ENCODE measurements at places on chromosomes 2 and 18.

GRCh38 chr2:61926531-61927477 is 21.3 kb downstream of the COMMD1 start:
- DNase-seq, result no peak

DNA sequence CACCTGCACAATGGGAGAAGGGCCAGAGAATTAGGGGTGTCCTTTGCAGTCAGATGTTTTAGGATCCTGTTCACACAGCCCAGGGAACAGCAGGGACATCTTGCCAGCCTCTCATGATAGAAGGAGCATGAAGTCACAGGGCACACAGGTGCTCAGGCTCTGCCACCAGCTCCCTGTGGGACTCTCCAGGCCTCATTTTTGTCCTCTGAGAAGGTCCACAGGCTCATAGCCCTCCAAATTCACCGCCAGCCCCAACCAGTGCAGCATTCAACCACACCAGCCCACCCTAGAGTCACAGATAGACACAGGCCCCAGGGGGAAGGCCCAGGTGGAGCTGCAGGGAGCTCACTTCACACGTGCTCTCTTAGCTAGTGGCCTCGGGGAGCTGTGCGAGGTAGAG is 391.7 kb downstream of the TNS1 start:
- DNase-seq, result no peak

DNA sequence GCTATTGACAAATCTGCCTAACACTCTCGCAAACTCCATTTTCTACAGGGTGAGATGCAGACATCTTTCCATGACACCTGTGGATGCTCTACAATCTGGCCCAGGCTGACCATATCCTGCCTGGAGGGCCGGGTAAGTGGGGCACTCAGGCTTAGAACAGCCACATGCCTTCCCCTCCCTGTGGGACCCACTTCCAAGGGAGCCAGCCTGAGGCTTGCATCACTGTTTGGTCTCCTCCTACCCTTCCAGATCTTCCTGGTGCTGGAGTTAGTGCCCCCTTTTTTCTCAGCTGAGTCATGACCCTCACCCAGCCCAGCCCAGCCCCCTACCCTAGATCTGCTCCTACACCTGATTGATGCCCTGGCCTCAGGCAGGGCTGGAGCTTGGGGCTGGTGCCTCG is 150.2 kb upstream of the MSH6 start:
- DNase-seq, result no peak

DNA sequence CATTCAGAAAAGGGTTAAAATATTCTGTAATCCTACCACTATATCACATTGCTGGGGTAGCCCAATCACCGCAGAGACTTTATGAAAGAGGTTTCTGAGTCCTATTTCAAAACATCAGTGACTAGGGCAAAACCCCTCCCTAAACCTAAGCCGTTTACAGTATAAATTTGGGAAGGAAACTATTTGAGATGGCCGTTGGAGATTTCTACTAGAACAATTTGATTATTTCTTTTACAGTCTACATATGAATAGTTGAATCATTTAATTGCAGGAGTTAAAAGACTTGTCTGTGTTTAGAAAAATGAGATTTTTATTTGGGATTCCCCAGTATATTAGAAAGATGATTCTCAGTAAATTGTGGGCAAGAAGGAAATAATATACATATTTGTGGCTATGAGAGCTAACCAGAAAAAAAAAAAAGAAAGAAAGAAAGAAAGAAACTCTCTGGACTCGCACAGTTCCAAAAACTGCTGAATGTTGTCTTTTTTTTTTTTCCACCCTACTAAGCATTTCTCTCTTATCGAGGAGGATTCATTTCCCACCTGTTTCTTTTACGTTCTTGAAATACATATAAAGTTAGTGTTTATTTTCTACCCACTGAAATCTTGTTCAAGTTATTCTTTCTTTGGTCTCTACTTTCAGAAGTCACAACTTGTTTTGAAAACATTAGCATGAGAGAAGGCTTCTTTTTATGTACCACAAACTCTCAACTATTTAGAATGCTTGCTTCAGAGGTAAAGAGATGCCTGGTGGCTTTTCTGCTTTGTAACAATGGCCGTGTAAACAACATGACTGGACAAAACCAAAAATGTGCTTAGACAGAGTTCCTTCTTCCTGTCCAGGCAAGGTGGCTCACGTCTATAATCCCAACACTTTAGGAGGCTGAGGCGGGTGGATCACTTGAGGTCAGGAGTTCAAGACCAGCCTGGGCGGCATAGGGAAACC is 65.9 kb downstream of the BCL2 start:
- DNase-seq, result no peak

DNA sequence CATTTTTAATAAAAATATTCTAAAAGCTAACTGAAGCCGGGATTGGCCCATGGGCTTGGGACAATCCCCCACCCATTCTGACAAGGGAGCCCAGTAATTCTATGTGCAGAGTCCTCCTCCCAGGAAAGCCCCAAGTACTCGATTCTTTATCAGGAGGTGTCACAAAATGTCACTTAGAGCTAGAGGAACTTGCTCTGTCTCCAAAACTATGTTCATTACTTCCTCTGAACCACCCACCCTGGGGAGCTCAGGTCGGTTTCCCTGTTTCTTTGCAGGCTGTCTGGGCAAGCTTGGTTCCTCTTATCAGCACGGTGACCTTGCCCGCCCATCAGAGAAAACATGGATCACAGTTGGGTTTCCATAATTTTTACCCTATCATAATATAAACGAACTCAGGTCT is 430.6 kb upstream of the ID2 start:
- DNase-seq, result no peak

DNA sequence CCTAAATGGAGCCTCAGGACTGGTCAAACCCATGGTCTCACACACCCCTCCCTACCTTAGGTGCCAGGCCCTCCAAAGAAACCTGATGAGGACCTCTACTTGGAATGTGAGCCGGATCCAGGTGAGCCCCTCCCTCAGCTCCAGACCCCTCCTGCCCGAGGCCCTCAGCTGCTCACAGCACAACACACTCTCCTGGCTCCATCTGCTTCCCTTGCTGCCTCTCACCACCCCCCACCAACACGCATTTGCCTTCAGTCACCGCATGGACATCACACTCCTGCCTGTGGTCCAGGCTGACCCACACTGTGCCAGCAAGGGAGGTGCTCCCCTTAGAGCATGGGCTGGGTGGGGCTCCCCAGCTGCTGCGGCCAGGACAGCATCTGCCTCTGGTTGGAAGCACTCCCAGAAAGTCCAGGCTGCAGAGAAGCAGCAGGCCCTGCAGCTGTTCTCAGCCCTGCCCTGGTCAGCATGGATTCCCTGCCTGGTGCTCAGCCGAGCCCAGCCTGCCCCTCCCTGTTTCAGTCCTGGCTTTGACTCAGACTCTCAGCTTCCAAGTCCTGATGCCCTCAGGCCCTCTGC is 15.1 kb downstream of the SH2D6 start:
- no peak for DNase-seq

- DNase-seq, result no peak
Measured at GRCh38 chr2:144796936-144797335, 277.0 kb upstream of the ZEB2 start.

DNA sequence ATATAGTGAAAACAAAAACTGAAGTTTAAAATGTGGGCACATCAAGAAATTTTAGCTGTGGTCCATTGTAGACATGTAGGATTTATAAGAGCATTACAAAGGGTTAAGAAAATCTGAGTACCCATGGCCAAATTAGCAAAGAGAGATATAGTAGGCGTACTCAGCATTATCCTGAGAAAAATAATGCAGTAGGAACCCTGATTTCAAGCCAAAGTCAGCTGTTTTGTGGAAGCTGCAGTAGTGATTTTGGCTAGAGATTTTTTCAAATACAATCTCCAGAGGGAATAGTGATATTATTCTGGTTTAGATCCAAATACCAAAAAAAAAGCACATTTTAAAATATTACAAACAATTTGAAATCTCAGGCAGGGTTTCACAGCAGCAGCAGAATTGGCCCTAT is 450.9 kb downstream of the FBXO15 start:
- DNase-seq, result no peak

GRCh38 chr18:63085611-63086010 is 234.0 kb downstream of the BCL2 start:
- DNase-seq, result no peak

GRCh38 chr2:206084439-206084869 is 1.5 kb downstream of the INO80D start:
- DNase-seq, result no peak

DNA sequence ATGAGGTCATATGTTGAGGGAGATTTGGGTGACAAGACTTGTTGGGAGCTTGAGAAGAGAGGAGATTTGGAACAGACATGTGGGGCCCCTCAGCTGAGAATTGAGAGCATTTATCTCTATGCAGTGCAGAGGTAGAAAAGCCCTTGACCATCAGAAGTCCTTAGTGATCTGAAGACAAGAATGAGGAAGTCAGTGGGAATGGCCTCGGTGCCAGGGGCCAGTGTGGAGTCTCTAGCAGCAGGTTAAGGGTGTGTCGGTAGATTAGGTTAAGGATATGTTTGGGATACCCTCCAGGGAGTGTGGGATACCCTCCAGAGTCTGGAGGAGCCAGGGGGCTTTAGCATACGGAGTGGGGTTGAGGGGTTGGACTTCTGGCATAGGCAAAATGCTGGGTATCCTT is 41.6 kb downstream of the FBXO48 start:
- no peak for DNase-seq

- DNase-seq, result no peak
Measured at GRCh38 chr2:118333664-118334063, 245.4 kb downstream of the INSIG2 start.

DNA sequence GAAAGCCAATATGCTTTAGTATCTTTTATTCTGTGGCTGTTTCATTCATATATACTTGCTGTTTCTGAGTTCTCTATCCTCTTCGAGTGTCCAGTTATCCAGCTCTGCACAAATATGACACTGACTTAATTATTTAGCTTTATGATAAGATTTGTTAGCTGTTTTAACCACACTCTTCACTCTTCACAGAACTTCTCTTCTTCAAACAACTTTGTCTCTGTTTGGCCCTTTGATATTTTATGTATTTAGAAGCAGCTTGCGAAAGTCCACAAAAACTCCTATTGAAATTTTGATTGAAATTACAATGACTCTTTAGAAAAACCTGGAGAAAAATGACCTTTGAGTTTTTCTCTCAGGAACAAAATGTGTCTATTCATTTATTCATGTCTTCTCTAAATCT is 407.0 kb downstream of the CPS1 start:
- DNase-seq, result no peak

DNA sequence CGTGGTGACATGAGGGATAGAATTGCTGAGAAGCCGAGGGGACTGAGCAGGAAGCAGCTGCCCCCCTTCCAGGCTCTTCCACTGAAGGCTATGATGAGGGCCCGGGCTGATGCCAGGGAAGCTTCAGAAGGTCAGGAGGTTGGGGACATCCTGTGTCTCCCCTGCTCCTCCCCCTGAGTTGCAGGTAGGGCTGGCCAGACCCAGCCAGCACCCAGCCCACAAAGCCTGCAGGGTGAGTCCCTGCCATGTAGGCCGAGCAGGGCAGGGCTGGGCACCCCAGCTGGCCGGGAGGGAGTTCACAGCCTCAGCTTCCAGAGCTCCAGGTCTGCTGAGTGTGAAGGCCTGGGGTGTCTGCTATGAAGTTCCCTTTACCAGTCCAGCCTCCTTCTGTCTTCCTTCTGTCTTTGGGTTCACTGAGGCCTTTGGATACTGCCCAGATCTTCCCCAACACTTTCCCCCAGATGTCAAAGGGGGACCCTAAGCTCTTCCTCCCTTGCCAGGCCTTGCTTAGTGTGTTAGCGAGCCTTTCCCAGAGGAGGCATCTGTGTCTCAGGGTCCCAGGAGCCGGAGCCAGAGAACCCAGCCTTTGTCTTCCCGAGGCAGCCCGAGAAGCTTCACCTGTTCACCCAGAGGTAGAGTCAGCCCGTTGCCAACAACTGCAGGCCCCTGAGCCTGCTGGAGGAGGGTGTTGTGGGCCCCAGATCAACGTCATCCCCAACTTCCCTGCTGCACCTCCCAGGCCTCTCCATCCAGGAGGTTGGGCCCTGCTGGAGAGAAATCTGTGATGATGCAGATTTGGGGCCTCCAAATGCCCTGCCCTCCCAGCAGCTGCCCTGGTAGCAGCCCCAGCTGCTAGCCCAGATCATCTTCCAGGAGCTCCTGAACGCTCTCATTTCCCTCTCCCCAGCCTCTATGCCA is 3.6 kb upstream of the NCL start:
- DNase-seq, result no peak

GRCh38 chr2:34161549-34161948 is 562.5 kb upstream of the FAM98A start:
- DNase-seq, result no peak

DNA sequence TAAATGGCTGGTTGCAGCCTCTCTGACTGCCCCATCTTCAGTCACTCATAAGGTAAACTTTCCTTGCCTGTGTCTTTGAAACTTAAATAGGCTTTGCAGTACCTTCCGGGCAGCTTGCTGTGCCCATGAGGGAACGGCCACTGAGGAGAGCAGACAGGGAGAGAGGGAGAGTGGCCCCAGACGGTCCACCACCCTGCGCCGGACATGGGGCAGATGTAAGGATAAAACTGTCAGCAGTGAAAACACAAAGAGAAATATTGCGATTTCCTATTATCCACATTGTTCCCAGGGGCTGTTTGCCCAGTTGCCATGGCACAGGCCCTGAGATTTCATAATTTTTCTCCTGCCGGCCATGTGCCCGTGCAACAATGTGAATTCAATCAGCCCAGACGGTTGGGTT is 265.9 kb upstream of the SALL3 start:
- DNase-seq, result no peak

- DNase-seq, result no peak
Measured at GRCh38 chr2:174066871-174067270, 101.7 kb upstream of the SP3 start.

- DNase-seq, result no peak
Measured at GRCh38 chr18:51149670-51150069, 47.8 kb downstream of the MEX3C start.

- no peak for DNase-seq
Measured at GRCh38 chr2:23400703-23401102, 15.7 kb downstream of the KLHL29 start.

DNA sequence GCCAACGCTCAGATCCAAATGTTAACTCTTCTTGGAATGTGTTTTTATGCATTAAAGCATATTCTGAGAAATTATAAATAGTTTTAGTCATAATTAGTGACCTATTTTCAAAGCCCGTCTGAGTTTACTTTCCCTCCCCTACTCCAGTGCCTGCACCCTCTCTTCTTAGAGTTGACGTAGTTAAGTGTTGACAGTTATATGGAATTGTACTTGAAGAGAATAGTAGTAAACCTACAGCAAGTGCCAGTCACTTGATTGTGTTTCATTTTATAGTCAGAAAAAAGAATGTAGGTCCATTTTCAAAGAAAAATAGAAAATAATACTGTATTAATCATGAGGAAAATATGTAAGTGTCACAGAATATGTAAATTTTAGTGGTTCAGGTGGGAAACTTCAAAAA is 41.2 kb downstream of the ZCCHC2 start:
- no peak for DNase-seq

GRCh38 chr2:10517351-10518043 is 69.4 kb upstream of the ODC1 start:
- no peak for DNase-seq

DNA sequence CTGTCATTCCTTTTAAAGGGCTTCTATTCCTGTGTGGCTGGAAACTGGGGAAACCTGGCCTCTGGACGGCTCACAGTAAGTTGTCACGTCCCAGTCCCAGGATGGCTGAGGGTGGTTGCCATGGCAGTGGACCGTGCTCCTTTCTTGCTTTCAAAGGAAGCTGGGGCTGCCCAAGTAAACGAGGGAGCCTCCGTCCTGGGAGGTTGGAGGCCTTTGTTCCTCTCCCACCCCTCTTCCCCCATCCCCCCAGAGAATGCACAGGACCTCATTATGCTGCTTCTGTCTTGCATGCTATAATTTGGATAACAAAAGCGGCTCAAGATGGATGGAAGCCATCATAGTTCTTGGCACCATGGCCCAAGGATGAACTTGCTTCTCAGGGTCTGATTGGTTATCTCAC is 325.5 kb upstream of the HS6ST1 start:
- DNase-seq, result no peak

Measured in stimulated activated CD4-positive, alpha-beta T cell treated with anti-CD3 and anti-CD28 coated beads, Interleukin-1b, Interleukin-23, amount 100 ng/mL, for 1 hour (primary cell).